Tibial nerve (tissue), 4 donors: ENCODE measurements at places on chromosomes 11 and 22.

DNA sequence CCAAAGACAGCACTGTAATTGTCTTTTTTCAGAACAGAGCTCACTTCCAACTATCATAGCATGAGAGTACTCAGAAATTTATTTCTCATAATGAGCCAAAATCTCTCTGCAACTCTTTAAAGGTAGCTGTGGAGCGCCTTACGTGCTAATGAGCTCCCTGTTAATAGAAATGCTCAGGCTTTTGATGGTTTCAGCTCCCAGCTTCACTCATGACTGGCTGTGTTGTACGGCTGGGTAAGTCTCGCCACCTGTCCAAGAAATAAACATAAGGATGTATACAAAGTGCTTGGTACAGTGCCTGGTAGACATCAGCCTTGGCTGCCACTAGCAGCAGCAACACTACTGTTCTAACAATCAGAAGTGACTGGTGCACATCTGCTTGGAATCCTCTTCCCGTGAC lies 109.4 kb downstream of the LDLRAD3 start:
- no peak for DNase-seq

DNA sequence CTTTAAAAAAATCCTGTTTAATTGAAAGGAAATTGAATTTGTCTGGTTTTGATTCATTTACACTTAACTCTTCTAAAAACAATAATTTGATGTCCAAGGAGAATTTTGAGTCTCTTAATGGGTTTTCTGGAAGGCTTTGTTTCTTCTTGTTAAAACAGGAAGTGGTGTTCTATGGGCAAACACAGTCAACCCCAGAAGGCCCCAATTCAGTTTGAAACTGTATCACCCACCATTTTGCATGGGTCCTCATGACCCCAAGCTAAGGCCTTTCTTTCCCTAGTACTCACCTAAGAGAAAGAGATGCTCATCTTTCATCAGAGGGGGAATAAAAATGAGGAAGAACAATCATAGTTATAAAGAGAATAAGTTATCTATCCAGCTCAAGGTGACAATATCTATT lies 10.6 kb downstream of the FLI1 start:
- DNase-seq, result no peak

DNA sequence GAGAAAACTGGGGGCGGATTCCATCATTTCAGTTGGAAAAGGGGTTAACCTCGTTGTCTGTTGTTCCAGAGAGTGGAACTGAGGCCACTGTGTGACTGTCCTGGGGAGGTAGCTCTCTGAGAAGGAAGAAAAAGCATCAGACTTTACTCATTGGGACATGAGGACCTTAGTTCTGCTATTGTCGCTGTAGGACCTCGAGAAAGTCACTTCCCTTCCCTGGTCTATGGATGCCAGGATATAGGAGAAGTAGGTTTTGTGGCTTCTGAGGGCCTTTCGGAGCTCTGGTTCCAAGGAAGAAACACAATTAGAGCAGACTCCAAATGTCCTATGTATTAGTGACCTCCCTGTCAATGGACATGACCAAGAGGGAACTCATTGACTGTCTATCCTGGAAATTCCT lies 6.2 kb downstream of the MYO18B start:
- no peak for DNase-seq

DNA sequence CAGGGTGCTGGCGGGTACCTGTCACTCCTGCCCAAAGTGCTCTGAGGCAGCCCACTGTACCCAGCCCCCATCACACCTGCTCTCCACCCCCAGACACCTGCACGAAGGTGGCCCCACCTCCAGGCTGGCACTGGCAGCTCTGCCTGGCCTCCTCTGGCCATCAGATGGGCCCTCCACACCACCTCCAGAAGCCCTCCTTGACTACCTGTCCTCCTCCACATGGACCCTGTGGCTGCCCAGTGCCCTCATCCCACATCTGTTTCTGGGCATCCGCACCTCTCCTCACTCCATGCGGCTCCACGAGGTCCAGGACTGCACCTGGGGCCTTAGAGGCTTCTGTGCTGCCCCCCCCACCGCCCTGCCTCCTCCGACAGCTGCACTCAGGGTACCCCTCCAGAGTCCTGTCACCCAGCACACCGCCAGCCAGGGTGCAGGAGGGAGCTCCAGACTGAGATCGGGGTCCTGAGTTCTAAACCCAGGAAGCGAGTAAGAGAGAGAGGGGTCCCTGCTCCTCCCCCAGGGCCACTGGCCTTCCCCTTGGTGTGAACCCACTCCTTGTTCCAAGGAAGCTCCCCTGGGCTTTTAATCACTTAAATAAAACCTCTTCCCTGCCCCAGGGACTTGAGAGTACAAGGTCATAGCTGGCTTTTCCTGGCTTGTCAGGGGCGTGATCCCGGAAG lies 1.7 kb downstream of the CTSD start:
- DNase-seq, result no peak

DNA sequence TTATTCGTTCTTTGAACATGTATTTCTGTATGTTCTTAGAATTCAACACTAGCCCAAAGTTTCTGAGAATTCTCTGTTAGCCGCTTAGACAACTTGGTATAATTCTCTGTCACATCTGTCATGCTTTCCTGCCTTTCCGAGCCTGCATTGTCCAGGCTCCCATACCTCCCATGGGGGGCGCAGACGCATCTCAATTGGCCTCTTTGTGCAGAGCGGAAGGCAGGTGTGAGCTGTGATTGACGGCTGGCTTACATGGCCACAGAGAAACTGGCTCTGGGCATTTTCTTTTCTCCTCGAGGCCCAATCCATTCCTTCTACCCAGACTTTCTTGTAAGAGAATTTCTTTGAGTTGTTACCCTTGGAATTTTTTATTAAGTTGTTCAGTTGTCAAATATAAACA lies 132.7 kb upstream of the SESN3 start:
- no peak for DNase-seq

DNA sequence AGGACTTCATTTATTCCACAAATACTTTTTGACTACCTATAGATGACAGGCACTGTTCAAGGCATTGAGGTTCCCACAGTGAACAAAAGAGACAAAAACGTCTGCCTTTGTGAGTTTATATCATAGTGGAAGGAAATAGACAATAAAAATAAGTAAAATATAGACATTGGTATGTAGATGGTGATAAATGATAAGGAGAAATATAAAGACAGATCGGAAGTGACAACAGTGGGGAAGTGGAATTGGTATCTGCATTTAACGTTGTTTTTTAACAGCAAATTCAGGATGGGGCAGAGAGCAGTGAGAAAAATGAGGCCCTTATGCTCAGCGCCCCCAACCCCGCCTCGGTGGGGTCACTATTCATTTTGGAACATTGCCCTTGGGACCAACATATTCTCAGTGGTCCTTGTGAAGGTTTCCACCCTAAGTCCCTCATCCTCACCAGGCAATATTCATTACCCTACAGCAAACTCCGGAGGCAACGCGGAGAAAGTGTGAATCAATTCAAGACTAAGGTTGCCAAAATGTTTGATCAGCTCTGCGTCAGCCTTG lies 627 bp upstream of the PEX26 start:
- DNase-seq, result no peak

DNA sequence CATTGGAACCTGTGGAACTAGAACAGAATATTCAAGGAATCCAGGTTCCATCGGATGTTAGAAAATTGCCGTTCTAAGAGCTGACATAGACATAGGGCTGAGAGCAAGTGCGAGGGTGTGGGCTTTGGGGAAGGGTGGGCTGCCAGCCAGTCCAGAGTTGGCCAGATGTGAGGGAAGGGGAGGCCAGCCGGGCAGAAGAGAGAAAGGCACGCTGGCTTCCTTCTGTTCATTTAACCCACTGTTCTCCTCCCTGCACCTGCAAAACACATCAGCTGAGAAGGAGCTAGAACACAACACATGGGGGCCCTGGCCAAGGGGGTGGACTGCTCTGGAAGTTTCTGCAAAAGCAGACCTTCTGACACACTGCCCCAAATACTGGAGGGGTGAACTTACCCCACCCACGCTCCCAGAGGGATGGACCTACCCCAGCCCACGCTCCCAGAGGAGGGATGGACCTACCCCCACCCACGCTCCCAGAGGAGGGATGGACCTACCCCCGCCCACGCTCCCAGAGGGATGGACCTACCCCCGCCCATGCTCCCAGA lies 98.0 kb downstream of the SHANK2 start:
- no peak for DNase-seq

DNA sequence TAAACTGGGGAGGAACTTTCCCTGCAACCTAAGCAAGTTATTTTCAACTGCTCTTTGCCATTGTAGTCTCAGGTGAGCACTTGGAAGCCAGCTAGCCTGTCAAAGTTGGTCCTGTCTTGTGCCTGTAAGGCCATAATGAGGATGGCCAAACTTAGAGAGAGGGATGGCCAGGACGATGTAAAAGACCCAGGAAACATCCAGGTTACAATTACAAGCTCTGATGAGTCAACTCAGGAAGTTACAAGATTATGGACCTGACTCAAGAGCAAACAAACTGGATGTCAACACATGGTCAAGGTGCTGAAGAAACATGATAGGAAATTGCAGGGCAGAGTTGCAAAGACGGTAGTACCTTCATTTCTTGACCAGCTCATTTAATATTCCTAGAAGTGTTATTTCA lies 1.6 kb downstream of the GTPBP1 start:
- DNase-seq, result no peak

DNA sequence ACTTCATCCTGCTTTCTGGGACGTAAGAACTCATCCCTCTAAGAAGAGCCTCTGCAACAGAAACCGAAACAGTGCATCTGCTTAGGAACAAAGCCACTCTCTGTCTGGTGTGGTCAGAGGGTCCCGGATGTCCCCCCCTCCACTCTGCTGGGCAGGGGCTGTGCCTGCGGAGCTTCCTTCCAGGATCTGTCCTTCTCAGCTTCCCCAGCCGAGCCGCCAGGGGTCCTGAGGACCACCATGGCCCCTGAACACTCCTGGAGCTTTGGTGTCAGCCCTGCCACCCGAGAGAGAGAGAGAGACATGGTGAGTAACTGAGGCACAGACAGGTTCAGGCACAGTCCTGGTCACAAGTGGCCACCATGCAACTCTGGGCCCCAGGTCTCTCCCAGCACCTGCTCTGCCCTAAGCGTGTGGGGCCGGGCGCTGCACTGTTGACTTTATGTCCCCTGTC lies 24.4 kb upstream of the MGAT3 start:
- no peak for DNase-seq

DNA sequence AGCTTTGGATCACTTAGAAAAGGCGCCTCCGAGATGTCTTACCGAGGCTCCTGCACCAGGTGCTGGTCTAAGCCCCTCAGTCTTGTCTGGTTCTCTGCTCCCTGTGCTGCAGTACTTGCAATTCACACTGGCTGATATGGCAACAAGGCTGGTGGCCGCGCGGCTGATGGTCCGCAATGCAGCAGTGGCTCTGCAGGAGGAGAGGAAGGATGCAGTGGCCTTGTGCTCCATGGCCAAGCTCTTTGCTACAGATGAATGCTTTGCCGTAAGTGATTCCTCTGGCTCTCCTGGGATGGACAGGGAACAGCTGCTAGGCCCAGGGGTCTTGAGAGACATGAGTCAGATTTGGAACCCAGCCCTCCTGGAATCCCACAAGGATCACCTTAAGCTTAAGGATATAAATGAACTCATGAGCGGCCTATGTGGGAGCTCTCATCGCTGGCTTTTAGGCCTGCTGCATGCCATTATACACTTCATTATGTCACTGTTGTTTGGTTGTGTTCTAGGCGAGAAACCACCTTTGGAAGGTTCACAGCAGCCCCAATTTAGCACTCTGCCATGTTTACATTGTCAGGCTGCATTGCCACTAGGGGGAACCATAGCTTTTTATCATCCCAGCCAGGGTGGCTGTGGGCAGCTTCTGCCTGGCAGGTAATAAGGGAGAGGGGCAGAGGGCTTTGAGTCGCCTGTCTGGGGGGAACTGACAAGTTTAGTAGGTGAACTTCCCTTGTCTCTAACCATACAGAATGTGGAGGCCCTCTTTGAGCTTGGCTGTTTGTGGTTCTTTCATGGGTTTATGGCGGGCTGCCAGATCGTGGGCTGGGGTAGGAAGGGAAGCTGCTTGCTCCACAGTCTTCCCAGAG lies 8.5 kb downstream of the ACAD8 start:
- DNase-seq, result no peak

GRCh38 chr22:17700778-17701177 lies 62.2 kb downstream of the BCL2L13 start:
- DNase-seq, result no peak

- DNase-seq, result no peak
Observed at GRCh38 chr22:27349456-27349855, 452.1 kb downstream of the MN1 start.

GRCh38 chr11:86473991-86474833 lies 99.5 kb downstream of the CCDC81 start:
- DNase-seq, result no peak

DNA sequence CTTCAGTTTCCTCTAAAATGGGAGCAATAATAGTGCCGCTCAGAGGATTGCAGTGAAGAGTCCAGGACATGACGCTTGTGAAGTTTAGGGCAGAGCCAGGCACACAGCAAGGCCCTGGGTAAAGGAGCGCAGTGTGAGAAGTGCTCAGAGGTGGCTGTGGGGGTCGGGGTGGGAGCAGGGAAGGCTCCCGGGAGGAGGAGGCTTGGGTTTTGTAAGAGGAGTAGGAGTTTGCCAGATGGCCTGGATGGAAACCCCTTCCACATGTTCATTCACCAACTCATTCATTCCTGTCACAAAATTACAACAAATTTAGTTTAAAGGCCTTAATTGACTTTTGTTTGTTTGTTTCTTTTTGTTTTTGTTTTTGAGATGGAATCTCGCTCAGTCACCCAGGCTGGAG lies 17.0 kb downstream of the CRYBB2 start:
- no peak for DNase-seq

GRCh38 chr11:19805376-19805775 lies 92.7 kb downstream of the NAV2 start:
- no peak for DNase-seq

GRCh38 chr11:132490978-132491377 lies 1041.3 kb downstream of the OPCML start:
- no peak for DNase-seq

DNA sequence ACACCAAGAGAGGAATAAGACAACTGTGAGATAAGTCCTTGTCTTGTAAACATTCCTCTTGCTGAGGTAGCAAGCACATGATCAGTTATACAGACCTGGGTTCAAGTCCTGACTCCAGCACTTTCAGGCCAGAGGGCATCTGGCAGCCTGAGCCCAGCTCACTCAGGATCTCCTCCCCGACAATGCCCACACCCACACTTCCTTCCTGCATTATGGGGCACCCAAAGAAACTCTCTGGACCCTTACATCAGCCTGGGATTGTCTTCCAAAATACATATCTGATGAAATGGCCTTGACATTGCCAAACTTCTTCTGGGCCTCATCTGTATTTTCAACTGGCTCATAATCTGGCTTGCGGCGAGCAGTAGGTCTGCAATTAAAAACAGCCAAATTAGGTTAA lies 48.6 kb downstream of the ARFGAP3 start:
- no peak for DNase-seq

GRCh38 chr11:2870969-2871680 lies 14.4 kb downstream of the CDKN1C start:
- no peak for DNase-seq

DNA sequence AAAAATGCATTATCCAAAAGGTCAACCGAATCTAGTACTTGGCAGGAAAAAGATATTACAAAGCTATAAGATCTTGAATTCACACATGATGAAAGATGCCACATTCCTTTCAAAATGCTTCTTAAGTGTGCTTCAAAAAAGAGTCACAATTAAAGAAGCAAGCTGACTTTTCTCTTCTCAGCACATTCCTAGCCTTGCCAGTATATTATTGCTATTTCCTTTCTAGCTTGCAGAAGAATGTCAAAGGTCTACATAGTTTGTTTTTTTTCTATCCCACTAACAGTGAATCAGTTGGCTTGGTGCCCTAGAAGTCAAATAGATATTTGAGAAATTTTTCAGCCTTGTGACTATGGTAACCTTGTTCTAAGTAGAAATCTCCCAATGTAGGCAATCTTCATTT lies 56.8 kb downstream of the GUCY1A2 start:
- DNase-seq, result no peak
